ENCODE measurements at places on chromosomes 11 and 22.

DNA sequence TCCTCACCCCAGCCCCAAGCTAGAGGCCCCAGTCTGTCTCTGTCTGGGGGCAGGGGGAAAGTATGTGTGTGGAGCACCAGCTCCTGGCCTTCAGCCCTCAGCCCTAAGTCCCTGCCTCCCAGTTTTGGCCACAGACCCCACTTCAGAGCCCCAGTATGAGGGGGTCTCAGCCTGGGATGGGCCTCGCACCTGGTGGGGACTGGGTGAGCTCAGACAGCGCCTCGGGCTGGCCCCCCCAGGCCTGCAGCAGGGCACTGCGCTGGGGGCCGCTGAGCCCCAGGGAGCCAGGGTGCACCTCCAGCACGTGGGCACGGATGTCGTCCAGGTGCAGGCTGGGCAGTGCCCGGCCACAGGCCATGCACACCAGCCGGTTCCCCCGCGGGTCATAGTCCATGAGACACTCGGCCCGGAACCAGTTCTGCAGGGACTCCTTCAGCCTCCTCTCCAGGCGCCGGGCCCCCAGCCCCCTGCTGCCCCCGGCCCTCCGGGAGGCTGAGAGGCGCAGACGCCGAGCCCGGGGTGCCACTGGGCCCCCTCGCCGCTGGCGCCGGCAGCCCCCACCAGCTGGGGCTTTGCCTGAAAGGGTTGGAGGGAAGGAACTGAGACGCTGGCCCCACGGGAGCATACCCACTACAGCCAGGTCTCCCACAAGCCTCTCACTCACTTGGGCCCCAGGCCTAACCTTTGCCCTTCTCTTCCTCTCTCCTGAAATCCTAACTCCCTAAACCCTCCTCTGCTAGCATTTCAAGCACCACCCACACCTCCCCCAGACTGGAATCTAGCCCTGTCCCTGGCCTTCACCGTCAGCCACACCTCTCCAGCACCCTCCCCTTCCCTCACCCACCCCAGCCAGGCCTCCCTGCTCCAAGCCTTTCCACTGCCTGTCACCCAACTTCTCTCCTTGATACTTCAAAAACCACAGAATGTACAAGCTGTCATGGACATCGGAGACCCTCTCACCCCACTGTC lies 3.6 kb downstream of the ZFTA start:
- no peak for DNase-seq

DNA sequence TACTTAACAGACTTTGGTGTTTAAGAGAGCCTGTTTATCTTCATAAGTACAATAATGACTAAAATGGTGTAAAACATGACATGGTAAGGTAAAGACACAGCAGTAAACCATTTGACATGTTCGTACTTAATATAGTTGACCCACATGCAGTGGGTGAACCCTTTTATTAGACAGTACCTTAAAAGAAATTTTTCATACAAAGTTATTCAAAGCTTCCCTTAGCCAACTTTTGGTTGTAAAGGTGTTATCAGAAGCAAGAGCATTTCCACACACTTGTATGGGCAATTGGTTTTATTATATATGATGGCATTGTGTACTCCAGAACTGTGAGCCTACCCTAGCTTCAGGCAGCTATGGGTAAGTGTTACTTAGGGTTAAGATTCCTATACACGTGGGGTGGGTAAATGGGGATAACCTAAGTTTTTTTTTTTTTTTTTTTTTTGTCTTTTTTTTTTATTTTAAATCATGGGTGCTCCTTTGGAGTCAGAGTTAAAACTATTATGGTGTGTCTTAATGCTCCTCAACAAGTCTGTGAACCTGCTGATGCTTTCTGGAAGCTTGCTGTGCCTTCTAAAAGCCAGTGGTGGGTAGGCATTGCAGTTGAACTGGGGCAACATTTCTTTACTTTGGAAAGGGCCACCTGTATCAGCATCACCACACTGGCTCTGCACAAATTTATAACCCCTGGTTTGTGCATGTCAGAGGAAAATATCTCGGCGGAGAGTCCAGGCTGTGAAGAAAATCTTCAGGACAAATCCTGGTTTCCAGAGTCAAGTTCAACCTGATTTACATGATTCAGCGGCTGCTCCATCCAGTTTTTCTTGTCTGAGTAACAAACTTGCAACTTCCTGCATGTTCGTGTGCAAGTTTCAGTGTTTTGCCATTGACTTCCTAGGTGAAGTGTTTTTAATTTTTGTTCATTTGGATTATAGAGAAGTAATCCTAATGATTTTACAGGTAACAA lies 3.3 kb downstream of the PCF11 start:
- no peak for DNase-seq

DNA sequence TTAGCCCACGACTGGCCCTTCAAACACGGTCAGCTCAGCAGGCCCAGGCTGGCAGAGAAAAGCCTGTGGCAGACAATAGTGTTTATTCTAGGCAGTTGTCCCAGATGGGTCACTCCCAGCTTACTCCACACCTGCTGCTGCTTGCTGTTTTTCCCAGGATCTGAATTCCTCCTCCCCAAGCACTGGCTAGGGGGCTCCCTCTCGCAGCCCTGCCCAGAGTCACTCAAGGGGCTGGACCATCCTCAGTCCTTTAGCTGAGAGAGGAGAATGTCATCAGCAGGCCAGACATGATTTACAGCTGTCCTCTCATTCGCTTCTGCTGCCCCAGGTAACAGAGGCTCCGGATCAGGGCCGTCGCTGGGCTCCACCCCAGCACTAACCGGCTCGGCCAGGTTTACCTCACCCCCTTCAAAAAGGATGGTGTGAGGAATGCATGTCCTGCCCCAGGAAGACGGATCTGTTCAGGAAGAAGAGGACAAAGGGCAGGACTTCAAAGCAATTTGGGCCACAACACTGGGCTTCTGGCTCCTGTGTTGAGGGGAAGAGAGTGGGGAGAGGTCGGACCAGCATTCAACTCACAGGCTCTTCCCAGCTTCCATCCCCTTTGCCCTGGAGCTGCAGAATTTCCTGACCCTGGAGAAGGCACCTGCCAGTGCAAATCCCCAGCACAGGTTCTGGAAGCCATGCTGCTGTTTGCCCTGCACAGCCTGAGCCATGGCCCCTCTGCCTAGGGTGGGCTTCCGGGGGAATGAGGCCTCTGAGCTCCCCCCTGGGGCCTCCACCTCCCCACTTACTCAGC lies 59.7 kb upstream of the BARX2 start:
- no peak for DNase-seq

DNA sequence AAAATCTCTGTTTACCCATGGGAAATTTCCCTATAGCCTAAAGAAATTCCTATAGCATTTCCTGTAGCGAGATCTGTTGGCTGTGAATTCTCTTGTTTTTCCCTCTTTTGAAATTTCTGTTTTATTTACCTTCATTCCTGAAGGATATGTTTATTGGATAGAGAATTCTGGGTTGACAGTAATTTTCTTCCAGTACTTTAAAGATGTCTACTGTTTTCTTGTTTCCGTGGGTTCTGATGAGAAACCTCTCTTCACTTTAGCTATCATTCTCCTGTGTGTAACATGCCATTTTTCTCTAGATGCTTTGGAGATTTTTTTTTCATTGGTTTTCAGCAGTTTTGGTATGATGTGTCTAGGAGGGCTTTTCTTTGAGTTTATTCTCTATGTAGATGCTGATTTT lies 77.5 kb upstream of the SORL1-AS1 start:
- DNase-seq, result no peak

GRCh38 chr11:47631473-47631872 lies 10.9 kb downstream of the MTCH2 start:
- DNase-seq, result no peak

Data from HEK293T (cell line).